Thymus (tissue), 14 donors: ENCODE measurements at places on chromosomes 2 and 18. TPM values are rescaled to one million over a fixed set of nuclear protein-coding genes. Genes with fewer than 3 reads are reported as not detected.

Gene TFCP2L1
- 0.80 TPM for total RNA-seq

Gene ABCA12
- 0.14 TPM for total RNA-seq

Gene TCF7L1
- total RNA-seq = 0.90 TPM

Gene PROKR1
- total RNA-seq = 0.05 TPM

Gene DQX1
- 0.14 TPM for total RNA-seq

Gene COLEC12
- total RNA-seq = 5.6 TPM

Gene OST4
- total RNA-seq = 388 TPM

Gene ANKRD30B
- not detected for total RNA-seq

Gene SH3BP4
- total RNA-seq = 6.2 TPM

Gene SAG
- 0.61 TPM for total RNA-seq

Gene PCARE
- 0.09 TPM for total RNA-seq

Gene EGR4
- total RNA-seq = 0.05 TPM

Gene ABCG5
- total RNA-seq = not detected

Gene UGT1A10
- 0.09 TPM for total RNA-seq

Gene RGPD4
- 0.19 TPM for total RNA-seq

Gene ATP5F1A
- 583 TPM for total RNA-seq

Gene KCNF1
- 0.57 TPM for total RNA-seq

Gene STARD6
- 0.09 TPM for total RNA-seq

Gene ARHGAP28
- 4.7 TPM for total RNA-seq

Gene HOXD3
- 0.28 TPM for total RNA-seq

Gene AKAIN1
- total RNA-seq = 0.14 TPM

Gene EPB41L3
- total RNA-seq = 17.8 TPM

Gene GALR1
- 0.05 TPM for total RNA-seq

Gene ACOXL
- total RNA-seq = 0.38 TPM

Gene TLK1
- total RNA-seq = 15.5 TPM

Gene DSG4
- under 0.01 TPM for total RNA-seq

Gene TTR
- total RNA-seq = 1.5 TPM

Gene CTAGE1
- total RNA-seq = not detected

Gene IGFBP5
- total RNA-seq = 6.6 TPM

Gene CD226
- total RNA-seq = 16.7 TPM

Gene ANO7
- total RNA-seq = 0.09 TPM

Gene ORC4
- 44.7 TPM for total RNA-seq

Gene DPP4
- 23.9 TPM for total RNA-seq

Gene RESP18
- total RNA-seq = not detected

Gene NYAP2
- 0.05 TPM for total RNA-seq

Gene AQP12A
- not detected for total RNA-seq

Gene SP5
- 0.24 TPM for total RNA-seq

Gene CIB4
- 0.19 TPM for total RNA-seq

Gene EPHA4
- total RNA-seq = 9.0 TPM

Gene HTR2B
- total RNA-seq = 1.1 TPM

Gene MAIP1
- total RNA-seq = 15.3 TPM

Gene ALMS1
- total RNA-seq = 19.5 TPM

Gene SERTAD2
- total RNA-seq = 13.3 TPM

Gene CABYR
- 1.4 TPM for total RNA-seq

Gene SETBP1
- 8.5 TPM for total RNA-seq

Gene HOXD13
- total RNA-seq = not detected

Gene GPR17
- under 0.01 TPM for total RNA-seq

Gene TMEM198
- total RNA-seq = 0.52 TPM

Gene CACNB4
- total RNA-seq = 3.5 TPM

Gene FLACC1
- 1.7 TPM for total RNA-seq

Gene HOXD10
- total RNA-seq = not detected
